ENCODE measurements at places on chromosomes 2 and 18.
A peak's percentile ranks its signal among the peaks of the same experiment; 100 is the strongest.

DNA sequence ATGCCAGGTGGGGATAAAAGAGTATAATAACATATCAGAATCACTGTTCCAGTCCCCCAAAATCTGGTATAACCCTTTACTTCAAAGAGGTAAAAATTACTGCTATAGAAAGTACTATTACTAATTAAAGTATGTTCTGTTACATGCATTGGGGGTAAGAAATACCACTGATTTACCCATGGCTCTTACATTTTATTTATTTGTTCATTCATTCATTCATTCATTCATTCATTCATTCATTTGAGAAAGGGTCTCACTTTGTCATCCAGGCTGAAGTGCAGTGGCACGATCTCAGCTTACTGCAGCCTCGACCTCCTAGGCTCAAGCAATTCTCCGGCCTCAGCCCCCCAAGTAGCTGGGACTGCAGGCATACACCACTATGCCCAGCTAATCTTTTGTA, 74.4 kb downstream of the MBOAT2 start:
- no peak for DNase-seq

DNA sequence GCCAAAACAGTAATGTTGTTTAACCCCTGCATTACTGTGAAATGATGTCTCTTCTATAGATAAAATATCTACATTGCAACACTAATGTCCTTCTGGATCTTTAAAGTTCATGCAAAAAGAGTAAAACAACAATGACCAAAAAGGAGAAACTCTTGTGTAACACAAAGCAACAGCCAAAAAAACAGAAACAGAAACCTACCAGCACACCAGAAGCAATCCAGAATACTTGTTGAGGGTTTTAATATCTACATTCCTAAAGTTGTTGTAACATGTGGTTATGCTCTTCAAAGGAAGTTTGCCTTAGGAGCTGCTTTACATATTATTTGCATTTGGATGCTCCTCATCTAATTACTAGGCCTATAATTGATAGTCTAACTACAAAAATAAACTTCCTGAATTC, 157.2 kb downstream of the BABAM2 start:
- no peak for DNase-seq

- no peak for DNase-seq
Observed at GRCh38 chr18:65988386-65988785, 237.6 kb downstream of the CDH7 start.

GRCh38 chr2:36493306-36493705, 104.7 kb downstream of the FEZ2 start:
- DNase-seq: no peak

GRCh38 chr18:60053747-60054304, 154.0 kb downstream of the PMAIP1 start:
- DNase-seq: peak; percentile 17

GRCh38 chr18:24543795-24544498, 83.5 kb downstream of the HRH4 start:
- no peak for DNase-seq

DNA sequence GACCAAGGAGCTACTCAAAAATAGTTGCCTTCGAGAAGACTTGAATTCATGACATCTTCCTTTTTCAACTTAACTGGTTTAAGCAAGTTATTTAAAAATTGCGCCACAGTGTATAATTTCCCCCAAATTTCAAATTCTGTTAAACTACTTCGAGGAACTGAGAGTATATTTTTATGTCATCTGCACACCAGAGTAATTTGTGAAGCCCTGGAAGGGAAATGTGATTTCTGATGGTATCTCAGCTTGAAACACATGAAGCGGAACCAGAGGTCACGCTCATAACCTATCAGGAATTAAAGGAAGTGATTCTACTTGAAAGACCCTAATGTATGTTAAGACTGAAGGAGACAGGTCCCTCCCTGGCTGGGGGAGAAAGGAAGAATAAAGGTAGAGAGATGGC, 33.9 kb upstream of the DARS1 start:
- DNase-seq: no peak

DNA sequence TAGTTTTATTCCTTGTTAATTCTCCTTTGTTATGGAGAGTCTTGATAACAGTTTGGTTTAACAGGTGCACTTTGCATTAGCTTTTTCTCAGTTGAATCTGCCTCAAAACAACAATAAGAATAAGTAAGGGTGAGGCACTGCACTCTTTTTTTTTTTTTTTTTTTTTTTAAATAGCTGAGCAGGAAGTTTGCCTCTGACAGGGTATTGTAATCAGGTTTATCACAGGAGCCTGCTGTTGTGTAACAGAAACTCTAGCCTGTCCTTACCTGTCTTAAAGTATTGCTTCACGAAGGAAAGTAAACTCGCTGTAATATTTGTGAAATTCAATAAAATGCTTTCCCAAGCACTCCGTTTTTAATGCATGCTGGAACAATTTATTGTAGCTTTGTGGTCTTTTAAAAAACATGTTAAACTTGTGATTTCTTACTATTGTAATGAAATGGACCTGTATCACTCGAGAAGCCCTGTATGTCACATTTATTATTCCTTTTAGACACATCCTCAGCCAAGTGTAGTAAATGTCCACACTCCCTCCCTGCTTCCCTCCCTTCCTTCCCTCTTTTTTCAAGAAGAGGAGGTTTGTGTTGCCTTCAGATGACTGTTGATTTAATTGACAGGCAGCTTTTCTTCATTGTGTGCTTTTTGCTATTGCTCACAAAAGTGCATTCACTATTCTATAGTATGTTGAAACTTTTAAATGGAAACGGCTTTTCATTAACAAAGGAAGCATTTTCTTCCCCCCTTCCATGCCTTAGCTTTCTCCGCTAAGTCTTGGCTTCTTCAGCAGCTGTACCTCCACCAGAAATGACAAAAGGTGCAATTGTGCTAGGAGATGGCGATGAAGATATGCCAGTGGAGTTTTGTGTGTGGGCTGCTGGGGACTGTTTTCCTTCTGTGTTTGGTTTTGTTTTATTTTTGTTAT, 52.7 kb downstream of the TAF1B start:
- no peak for DNase-seq

GRCh38 chr2:168920504-168921157, 19.5 kb downstream of the G6PC2 start:
- DNase-seq: peak; percentile 46

- no peak for DNase-seq
Observed at GRCh38 chr2:186009341-186009740, 270.7 kb downstream of the FSIP2 start.

GRCh38 chr18:31500051-31500688, 2.2 kb downstream of the DSG2 start:
- no peak for DNase-seq

DNA sequence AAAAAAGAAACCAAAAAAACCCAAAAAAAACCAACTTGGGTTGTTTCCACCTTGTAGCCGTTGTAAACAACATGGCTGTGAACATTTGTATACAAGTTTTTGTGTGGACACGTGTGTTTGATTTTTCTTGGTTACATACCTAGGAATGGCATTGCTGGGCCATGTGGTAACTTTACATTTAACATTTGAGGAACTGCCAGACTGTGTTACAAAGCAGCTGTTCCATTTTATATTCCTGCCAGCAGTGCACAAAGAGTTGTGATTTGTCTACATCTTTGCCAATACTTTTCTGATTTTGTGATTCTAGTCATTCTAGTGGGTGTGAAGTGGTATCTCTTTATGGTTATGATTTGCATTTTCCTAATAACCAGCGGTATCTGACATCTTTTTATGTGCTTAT, 22.5 kb downstream of the LPIN1 start:
- DNase-seq: no peak

- DNase-seq: no peak
Observed at GRCh38 chr2:114499101-114499500, 56.7 kb downstream of the DPP10 start.

DNA sequence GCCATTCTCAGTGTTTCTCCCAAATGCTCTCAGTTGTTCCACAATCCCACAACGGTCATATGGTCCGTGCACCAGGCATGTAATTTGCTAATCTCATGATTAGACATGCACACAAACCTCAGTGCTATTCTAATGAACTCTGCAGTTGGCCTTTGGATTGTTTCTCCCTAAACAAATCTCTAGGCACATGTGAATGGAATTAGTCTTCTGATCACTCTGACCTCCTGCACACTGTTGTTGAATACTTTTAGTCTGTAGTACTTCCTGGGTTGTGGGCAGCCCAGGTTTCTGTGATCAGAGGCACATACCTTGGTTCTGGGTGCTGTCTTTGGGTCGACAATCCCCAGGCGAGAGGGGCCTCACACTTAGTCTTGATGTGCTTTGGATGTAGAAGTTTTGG, 498.7 kb upstream of the SPRED2 start:
- DNase-seq: no peak

GRCh38 chr2:138364554-138365162, 136.9 kb upstream of the SPOPL start:
- no peak for DNase-seq

GRCh38 chr2:170812710-170813600, 3.7 kb upstream of the GAD1 start:
- peak; percentile 72 for DNase-seq

DNA sequence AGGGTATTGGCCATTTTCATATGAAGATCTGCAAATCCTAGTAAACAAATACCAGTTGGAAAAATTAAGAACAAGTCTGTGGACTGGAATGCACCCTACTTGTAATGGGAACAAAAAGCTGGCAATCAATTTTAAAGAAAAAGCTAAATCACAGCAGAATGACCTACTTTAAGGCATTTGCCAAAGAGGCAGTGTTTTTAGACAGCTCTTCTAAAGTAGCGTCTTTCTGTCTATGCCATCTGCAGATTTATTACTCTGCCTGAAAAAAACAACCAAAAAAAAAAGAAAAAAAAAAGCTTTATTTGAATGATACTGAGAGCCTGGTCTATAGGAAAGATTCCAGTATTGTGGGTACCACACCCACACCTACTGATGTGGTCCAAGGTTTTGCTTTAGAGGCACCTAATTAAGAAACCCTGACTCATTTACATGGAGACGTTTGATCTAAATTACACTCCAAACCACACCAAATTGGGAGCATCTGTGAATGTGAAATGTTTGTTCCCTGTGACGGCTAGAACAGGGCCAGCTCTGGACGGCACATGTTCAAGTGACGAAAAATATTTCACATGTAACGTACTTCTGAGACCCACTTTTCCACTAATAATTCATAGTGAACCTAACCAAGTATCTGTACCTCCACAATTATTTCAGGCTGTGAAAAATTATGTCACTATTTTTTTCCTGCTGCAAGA, 597.1 kb downstream of the ARHGAP15 start:
- no peak for DNase-seq

GRCh38 chr2:30456106-30456505, 9.1 kb downstream of the LCLAT1 start:
- no peak for DNase-seq

- no peak for DNase-seq
Observed at GRCh38 chr2:23114299-23114698, 270.7 kb upstream of the KLHL29 start.

DNA sequence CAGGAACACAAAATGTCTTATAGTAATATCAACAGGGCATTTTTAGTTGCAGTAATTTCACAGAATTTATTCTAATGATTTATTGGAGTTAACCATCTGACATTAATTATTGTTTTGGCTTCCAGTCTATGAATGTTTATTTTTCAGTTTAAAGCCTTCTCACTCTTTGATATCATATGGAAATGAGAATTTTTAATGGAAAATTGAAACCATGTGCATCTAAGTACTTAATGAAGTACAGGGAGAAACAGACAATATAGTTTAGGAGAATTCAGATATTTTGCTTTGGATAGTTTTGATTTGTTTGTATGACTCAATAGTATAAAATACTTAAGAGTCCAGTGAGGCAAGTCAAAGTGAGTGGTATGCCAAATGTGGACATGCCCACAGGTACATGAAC, 126.1 kb downstream of the OLA1 start:
- no peak for DNase-seq

DNA sequence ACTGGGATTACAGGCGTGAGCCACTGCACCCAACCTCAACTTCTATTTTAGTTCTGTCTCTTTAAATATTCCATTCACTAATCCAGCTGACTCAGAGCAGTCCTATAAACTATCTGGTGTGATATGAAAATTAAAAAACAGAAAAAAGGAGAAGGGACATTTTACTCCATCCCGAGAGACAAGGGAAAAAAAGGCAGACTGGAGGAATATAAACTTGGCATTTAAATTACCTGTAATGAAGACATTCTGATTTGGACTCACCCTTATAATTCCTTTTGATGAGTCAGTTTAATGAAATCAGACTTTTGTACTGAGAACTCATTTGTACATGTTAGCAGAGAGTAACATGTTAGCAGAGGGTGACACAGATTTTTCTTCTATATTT, 74.8 kb upstream of the RIOK3 start:
- DNase-seq: no peak

GRCh38 chr2:189412330-189412953, 28.8 kb upstream of the WDR75 start:
- peak; percentile 56 for DNase-seq

DNA sequence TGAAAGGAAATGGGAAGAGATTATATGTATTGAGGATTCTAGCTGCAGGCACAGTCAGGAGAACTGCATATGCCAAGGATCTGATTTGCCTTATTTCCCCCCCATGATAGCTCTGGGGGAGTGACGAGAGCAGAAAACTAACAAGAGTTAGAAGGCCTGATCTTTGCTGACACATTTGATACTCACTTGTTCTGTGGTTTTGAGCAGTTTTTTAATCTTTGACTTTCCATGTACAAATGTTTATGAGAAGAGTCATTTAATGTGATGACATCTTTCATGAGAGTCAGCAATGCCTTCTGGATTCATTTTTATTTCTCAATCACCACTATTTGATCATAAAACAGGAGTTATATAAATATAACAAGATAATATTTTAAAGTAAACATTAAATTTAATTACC, 12.7 kb upstream of the SERPINB7 start:
- DNase-seq: no peak

DNA sequence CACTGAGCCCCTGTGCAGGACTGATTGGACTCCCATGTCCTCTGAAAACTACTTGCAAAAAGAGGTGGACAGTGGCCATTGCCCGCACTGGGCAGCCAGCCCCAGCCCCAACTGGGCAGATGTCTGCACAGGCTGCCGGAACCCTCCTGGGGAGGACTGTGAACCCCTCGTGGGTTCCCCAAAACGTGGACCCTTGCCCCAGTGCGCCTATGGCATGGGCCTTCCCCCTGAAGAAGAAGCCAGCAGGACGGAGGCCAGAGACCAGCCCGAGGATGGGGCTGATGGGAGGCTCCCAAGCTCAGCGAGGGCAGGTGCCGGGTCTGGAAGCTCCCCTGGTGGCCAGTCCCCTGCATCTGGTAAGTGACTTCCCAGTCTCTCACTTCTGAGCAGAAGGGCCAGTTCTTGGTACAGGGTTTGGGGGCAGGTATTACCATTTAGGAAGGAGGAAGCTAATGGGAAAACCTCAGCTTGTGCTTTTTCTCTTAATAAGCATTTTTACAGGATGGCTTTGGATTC, 44.1 kb downstream of the TNFRSF11A start:
- DNase-seq: no peak

- no peak for DNase-seq
Observed at GRCh38 chr2:45340318-45340717, 270.7 kb downstream of the SRBD1 start.

DNA sequence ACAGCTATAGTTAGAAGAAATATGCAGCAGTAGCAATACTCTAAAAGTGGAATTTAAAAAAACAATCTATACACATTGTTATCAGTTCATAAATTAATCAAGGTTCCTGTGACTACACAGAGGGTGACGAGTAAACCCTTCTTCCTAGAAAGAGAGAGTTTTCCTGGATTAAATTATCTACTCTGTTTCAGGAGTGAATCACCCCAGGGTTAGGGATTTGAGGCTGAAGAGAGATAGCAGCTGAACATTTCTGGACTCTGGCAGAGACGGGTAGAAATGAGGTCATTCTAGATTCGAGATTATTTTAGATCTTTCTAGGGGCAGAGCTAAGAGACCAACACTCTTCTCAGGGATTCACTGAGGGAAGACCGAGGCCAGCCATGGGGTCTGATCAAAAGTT, 38.8 kb upstream of the PMAIP1 start:
- DNase-seq: no peak
